ENCODE measurements at places on chromosomes 4 and X.
A peak's percentile ranks its signal among the peaks of the same experiment; 100 is the strongest.

- no peak for DNase-seq
These were observed 126.3 kb downstream of the RAP1GDS1 start for GRCh38 chr4:98387345-98388026.

- no peak for DNase-seq
These were observed 112.8 kb upstream of the EOLA2 start for GRCh38 chrX:150051096-150051495.

DNA sequence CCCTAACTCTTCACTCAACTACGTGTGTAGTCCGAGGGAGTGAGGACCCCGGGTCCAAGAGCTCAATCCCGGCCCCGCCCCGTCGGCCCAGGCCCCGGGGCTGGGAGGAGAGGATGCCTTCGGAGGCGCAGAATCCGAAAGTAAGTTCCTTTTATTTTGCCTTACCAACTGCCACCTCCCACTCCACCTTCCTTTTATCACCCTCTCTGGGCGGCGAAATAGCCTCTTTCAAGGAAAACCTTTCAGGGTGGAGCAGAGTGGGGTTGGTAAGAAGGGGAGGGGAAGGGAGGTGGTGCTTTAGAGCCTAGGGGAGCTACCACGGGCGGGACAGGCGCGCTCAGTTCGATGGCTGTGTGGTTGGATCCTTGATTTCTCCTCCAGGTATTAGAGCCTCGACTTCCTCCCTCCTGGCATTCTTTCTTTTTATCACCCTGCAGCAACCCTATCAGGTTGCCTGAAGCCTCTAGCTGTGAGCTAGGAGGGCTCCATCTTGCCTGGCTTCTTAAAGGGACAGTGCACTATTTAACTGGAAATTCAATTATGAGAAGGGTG, 191.2 kb downstream of the RRAGB start:
- peak; percentile 35 for DNase-seq

GRCh38 chr4:123046096-123046495, 123.7 kb upstream of the NUDT6 start:
- DNase-seq = no peak

GRCh38 chr4:40617872-40618271, 11.8 kb downstream of the RBM47 start:
- DNase-seq = no peak

- no peak for DNase-seq
These were observed 10.7 kb upstream of the KLHL15 start for GRCh38 chrX:24037729-24038128.

DNA sequence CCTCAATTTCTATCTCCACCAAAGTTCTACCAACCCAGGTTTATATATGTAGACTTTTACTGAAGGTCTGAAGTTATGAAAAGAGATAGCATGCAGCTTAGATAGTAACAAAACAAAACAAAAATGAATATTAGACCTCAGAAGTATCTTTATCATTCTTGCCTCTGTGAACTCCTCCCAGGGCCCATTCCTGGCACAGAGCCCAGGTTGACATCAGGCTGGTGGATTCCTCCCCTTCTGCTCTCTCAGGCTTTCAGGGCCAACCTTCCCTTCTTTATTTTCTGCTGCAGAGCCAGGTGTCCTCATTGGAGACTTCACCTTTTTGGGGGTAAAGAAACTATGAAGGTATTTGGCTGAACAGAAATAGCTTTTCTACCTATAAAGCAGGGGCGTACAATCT, 112.8 kb upstream of the PITX2 start:
- no peak for DNase-seq

DNA sequence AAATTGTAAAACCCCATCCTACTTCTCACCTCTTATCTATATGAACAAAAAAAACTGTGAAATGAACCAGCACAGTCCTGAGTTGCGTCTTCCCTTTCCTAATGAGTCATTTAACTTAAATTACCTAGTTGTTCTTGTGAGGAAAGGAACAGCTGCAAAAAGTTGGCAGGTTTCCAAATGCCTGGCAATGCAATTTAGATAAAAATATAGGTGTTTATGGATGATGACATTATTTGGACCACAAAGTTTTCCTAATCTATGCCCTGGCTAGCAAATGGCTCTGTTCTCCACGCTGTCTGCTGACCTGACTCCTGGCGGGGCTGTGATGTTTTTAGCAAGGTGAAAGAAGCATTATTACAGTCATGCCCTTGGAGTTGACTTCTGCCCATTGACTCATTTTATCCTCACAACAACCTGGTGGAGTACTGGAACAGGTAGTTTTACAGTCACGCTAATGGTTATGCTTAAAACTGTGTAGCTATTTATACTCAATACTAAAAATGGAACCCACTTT, 29.8 kb upstream of the RELL1 start:
- DNase-seq = no peak

DNA sequence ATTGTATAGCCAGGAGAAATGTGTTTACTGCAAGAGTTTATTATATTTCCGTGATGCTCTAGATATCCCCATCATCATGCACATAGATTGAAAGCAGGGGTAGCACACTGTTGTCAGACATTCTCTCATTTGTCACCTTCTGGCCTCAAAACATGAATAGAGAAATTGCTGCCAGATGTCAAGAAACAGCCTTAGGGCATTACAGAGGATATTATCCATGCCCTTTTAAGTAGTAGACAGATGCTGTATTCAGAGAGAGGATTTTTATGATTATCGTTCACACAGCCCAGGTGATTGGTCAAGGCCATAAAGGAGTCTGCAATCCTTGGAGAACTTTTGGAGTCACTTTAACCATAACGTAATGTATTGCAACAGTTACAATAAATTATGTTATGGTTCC, 1961.5 kb upstream of the TENM3 start:
- DNase-seq = no peak

DNA sequence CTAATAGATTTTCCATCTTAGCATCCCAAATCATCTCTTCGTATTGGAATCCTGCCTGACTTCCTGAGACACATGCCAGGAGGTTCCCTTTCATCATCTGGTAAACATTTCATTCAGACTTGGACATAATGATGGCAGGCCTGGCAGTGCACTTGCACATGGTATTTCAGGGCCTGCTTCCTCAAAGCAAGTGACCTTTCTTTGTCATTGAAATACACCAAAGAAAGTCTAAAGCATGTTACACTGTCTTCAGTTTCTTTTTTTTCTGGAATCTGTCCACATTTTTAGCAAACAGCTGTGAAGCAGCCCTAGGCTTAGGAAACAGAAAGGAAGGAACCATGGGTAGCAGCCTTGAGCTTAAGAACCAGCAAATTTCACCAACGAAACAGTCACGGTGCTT, 205.9 kb upstream of the VCX start:
- no peak for DNase-seq

DNA sequence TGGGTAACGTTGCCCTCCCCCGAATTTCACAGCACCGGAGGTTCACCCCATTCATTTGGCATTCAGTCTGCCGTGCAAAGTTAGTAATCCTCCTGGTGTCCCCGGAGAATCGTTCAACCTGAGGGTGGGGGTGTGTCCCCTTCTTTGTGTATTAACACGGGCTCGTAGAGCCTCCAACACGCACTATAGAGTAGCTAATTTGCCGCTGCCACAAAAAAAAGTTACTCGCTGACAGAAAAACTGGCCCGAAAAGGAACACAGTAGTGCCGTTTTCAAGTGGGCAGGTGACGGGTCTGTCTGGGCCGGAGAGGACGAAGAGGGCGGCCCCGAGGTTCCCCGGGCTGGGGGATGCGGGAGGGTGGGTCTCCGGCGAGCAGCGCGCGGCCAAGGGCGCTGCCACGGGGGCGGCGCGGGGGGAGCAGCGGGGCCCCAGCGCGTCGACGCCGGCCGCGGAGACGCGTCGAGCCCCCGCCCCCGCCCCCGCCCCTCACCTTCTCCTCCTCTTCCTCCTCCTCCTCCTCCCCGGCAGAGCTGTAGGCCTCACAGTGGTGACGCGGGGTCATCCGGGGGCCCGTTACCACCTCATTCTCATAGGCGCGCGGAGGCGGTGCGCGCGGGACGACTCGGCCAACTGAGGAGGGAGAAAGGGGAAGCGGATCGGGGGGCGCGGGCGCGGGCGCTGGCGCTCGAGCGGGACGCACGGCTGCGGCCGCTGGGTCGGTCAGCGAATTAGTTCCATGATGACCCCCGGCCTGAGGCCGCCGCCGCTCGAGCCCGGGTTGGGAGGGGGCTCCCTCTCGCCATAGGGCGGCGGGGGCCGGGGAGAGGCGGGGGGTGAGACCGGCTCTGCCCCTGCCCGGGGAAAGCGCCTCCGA, 571 bp downstream of the CCNI start:
- peak; percentile 92 for DNase-seq

GRCh38 chrX:46572340-46572936, 1.1 kb upstream of the CHST7 start:
- DNase-seq = peak; percentile 61

GRCh38 chrX:129614481-129615255, 40.1 kb downstream of the APLN start:
- no peak for DNase-seq

GRCh38 chrX:83345298-83345697, 162.8 kb upstream of the POU3F4 start:
- DNase-seq = no peak

DNA sequence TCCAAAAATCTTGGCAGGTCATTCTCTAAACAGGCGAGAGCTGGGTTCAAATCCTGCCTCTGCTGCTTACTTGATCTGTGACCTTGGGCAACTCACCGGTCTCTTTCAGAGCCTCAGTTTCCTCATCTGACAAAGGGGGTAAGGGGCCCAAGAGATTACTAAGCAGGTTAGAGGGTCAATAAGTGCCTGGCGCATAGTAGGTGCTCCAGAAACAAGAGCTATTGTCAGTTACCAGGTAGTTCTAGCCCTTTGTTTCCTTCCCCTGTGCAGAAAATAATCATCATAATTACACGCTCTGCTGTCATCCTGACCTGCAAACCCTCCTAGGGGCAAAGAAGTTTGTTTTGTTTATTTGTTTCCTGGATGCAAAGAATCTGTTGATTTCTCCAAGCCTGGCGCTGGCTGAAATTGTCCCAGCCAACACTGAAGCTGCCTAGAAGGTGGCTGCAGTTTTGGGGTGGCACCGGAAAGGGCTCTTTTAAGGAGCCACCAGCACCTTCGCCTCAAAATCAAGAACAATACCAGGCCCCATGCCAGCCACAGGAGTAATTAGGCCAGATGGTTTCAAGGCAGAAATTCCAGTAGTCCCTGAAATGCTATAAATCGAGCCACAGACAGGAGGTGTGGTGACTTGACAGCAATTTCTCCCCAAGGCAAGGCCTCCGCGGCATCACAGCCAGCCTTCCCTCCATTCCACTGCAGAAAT, 10.2 kb upstream of the KIAA0232 start:
- no peak for DNase-seq

GRCh38 chrX:71053217-71053621, 14.9 kb downstream of the SNX12 start:
- DNase-seq = peak; percentile 32

GRCh38 chr4:155903453-155903852, at the start of gene TDO2:
Gene TDO2, plus strand, starts transcription at chr4:155903696. Its CDS starts 63 bp downstream, at chr4:155903759.
- no peak for DNase-seq

GRCh38 chrX:3348191-3348590, 1.7 kb upstream of the MXRA5 start:
- no peak for DNase-seq
